ENCODE measurements at places on chromosomes 1 and 21.

DNA sequence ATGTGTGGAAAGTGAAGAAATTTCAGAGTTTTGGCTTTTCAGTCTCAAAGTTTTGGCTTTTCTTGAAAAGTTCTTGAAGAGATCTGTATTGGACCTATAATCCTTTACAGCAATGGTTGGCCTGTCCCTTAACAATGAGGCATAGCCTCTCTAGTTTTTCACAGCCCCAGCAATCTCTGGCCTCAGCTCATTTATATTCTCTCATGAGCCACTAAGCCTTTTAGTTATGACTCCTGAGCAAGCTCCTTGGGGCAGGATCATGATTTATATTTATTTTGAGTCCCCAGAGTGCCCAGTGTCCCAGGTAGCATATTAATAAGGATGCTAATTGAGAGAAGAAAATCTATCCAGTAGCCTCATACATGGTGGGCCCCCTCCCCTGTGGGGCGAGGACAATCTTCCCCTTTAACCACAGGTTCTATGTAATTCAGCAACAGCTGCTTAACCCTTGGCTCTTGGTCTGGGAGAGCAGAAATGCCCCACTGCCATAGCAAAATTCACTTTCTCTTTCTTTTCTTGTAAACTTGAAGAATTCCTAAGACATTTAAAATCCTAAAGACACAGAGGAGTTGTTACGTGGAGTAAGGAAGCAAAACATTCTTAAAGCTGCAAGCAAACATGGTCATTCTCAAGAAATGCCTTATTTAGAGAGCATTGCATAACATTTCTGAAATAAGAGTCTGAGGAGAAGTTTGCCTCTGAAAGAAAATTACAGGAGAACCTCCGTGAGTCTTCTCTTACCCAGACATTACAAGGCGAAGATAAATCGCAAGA lies 6.3 kb downstream of the NGF start:
- DNase-seq = no peak

DNA sequence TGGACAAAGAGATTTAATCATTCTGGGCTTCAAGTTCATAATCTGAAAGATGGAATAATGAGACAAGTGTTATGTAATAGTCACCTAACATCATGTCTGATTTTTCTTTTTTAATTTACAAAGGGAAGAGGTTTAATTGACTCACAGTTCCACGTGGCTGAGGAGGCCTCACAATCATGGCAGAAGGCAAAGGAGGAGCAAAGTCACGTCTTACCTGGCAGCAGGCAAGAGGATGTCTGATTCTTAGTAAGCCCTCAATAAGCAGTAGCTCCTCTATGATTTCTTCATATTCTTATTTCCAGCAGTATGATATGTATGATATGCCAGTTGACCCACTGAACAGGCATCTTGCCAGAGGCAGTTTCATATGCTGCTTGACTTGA lies 152.7 kb downstream of the S1PR1 start:
- no peak for DNase-seq

DNA sequence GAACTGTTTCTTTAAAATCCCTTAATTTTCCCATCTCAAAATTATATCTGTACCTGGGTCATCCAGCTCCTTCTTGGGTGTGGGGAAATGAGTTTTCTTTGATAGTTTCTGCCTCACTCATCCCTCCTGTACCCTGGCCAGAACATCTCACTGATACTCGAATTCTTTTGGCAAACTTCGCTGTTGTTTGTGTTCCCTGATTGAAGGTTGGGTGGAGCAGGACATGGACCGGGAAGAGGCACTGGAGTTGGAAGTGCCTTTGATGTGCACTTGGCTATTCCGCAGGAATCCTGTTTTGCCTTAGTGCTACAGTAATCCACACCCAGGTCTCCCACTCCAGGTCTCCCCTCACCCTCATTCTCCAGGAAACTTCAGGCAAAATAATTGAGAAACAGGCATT lies 11.2 kb downstream of the MINDY1 start:
- DNase-seq = no peak

DNA sequence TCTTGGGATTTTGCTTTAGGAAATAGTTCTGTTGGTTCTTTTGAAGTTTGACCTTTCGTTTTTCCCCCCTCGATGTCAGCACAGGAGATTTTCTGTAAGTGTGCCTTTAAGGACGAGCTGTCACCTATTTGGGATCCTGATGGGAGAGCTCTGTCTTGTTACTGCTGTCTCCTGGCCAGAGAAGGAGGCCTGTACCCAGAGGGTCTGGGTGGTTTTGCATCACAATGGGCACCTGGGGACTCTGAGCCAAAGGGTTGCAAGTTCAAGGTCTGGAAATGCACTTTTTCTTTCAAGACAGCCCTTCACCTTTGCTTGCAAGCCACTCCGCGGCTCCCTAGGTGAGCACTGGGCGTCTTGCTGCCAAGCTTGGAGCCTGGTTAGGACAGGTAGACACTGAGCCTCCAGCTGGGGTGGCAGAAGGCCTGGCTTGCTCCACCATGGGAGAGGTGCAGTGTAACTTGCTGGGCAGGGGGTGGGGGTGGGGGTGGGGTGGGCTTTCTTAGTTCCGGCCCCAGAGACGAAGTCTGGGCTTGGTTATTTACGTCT lies 2.9 kb downstream of the AJAP1 start:
- no peak for DNase-seq

GRCh38 chr1:172375211-172375631 lies 45.3 kb upstream of the C1orf105 start:
- DNase-seq = no peak

DNA sequence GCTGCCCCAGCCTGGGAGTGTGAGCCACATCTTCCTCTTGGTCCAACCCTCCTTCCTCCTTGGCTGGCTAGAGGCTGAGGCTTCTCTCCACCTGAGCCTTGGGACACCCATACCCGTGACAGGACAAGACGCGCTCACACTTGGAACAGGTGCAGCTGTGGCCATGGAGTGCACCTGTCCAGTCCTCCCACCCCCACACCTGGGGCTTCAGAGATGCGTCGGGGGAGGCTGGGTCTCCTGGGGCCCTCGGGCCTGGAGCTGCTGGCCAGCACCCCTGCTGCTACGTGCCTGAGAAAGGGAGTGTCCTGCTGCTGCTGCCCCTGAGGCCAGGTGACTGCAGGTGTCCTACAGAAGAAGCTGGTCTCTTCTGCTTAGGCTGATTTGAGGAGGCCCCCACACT lies 37.0 kb upstream of the TMEM52 start:
- DNase-seq = no peak

- DNase-seq = no peak
Measured at GRCh38 chr1:63774617-63775417, 1.0 kb downstream of the ROR1 start.

GRCh38 chr1:219189021-219189824 lies 15.5 kb downstream of the LYPLAL1 start:
- DNase-seq = no peak

GRCh38 chr1:68495532-68495931 lies 1.4 kb downstream of the DEPDC1 start:
- DNase-seq = no peak

DNA sequence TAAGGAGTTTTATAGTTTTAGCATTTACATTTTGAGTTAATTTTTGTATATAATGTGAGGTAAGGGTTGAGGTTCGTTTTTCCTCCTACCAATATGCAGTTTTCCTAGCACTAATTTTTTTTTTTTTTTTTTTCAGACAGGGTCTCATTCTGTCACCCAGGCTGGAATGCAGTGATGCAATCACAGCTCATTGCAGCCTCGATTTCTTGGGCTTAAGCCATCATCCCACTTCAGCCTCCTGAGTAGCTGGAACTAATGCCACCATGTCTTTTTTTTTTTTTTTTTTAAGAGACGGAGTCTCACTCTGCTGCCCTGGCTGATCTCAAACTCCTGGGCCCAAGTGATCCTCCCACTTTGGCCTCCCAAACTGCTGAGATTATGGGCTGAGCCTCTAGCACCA lies 2.5 kb upstream of the UBASH3A start:
- no peak for DNase-seq

GRCh38 chr1:88237058-88237457 lies 447.0 kb upstream of the PKN2 start:
- DNase-seq = no peak

DNA sequence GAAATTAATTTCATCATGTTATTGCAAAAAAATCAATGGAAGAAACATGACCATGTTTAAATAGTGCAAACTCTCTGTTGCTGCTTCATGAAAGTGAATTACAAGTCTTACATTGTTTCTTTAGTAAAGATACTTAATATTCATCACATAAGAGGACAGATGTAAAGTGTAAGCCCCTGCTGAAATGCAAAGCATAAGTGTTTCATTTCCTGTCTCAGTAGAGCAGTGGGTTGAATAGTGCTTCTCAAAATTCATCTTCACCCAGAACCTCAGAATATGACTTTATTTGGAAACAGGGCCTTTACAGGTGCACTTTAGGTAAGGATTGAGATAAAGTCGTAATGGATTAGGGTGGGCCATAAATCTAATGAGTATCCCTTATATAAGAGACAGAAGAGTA lies 738.4 kb upstream of the RGS18 start:
- DNase-seq = no peak

GRCh38 chr1:17908945-17909344 lies 153.8 kb downstream of the ACTL8 start:
- DNase-seq = no peak

DNA sequence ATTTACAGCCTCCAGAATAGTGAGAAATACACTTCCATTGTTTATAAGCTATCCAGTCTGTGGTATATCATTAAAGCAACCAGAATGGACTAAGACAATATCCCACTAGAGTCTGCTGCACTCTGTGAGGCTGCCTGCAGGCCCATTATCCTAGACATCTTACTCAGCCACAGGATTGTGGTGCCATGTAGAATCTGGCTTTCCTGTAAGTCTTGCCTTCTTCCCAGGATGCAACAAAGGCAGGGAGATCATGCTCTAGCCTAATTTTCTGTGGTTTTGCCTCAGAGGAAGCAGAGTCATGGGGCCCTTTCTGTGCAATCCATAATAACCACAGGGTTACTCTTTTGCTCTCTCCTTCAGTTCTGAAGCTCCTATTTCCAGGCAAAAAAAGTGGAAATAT lies 299.1 kb upstream of the DEPDC1 start:
- DNase-seq = no peak

GRCh38 chr21:17537299-17537698 lies 24.5 kb downstream of the CXADR start:
- no peak for DNase-seq

- DNase-seq = no peak
Measured at GRCh38 chr1:31781756-31782371, 17.7 kb upstream of the ADGRB2 start.

DNA sequence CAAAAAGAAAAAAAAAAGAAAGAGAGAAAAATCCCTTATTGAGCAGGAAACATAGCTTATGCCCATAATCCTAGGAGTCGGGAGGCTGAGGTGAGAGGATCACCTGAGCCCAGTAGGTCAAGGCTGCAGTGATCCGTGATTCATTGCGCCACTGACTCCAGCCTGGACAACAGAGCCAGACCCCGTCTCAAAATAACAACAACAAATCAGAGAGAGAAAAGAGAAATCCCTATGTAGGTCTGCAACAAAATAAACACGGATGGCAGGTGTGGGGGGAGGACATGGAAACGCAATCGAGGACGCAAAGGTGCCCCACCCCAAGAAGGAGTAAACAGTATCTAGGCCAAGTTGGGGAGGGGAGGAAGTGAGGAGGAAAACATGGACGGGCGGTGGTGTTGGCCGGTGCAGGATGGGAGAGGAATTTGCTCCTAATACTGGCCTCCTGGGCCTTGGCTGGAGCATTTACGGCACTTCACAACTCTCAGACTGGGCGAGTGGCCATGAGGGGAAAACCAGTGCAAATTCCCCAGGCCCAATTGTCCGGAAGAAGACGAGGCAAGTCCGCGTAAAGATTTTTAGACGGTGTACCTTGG lies 609 bp upstream of the CHTOP start:
- DNase-seq = no peak

DNA sequence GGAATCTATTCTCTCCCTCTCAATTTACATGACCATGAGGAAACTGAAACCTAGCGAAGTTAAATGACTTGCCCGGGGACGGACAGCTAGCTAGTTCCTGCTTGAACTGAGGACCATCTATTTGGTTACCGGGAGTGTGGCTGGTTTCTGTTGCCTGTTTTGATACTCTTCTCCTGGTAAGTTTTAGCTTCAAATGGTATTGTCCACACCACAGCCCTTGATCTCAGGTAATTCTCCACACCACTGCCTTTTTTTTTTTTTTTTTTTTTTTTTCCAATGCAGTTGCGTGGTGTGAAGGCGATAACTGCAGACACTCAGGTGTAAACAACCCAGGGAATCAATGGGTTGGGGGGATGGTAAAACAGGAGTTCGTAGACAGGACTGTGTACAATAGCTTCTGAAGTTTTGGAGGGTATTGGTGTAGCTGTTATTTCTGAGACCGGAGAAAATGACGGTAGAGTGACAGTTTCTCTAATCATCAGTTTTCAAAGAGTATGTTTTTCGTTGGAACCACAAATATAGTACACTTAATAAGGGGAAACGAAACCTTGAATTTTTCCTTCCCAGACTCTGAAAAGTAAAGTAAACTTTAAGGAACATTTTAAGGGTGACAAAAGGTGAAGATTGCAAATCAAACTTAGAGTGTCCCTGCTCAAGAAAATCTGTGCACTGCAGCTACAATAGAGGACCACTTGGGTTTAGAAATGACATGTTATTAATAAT lies 125.3 kb upstream of the CACYBP start:
- DNase-seq = no peak

GRCh38 chr1:25520446-25521061 lies 22.9 kb upstream of the LDLRAP1 start:
- peak; percentile 15 for DNase-seq

GRCh38 chr1:42096554-42096953 lies 56.7 kb upstream of the GUCA2B start:
- no peak for DNase-seq

DNA sequence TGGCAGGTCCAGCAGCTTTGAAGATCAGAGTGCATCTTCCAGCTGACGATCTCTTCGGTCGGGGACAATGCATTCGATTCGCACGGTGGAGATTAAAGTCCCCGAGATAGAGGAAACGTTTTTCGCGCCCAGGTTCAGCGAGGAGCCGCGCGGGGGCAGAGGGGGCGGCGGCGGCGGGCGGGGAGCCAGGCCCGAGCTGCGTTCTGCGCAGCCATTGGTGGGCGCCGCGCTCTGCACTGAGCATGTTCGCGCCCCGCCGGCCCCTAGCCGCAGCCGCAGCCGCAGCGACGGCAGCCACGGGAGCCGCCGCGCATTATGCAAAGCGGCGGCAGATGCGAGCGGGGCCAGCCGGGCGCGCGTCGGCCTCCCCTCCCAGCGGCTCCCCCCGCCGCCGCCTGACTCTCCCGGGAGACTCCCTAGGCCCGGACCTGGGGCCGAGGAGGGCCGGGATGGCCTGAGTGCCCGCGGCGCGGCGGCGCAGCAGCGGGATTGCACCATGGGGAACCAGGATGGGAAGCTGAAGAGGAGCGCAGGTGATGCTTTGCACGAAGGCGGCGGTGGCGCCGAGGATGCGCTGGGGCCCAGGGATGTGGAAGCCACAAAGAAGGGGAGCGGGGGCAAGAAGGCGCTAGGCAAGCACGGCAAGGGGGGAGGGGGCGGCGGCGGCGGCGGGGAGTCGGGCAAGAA lies at the start of gene FMN2:
Gene FMN2, plus strand, starts transcription at position 270 of the 687 bp plus-strand sequence. Its CDS starts 227 bp downstream, at position 497.
- DNase-seq = peak; percentile 36
